ENCODE measurements at places on chromosomes 4 and X.
A peak's percentile ranks its signal among the peaks of the same experiment; 100 is the strongest.

DNA sequence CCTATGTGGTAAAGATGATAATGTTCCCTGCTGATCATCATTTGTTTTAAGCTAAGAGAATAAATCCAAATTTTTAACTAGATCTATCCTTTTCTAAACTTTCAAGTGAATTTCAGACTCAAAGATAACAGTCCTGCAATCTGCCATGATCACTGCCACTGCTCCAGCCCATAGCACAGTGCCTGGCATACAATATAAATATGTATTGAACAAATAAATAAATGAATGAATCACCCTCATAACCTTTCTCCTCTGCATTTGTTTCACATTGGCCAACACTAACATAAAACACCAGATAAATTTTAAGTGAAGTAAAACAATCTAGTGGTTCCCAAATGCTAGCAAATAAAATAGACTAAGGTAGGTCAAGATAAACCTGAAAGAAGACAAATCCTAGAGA, 439.0 kb downstream of the GPM6A start:
- DNase-seq = no peak

- no peak for DNase-seq
Observed at GRCh38 chr4:74471264-74471663, 26.3 kb downstream of the AREG start.

DNA sequence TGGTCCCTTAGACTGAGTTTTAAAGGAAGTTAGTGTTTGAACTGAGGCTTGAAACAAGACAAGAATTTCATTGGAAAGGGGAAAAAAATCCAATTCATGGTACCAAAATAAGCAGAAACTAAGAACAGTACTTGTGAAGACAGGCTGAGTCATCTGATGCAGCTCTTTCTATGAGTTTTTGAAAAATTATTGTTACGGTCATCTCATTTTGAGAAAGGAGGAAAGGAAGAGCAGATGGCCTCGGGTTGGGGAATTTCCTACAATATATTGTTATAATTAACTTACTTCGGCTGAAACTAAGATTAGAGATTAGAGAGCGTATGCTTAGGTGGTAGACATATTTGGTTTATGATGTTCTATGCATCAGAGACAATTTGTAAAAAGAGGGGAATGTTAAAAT, 2164.8 kb upstream of the AGA start:
- DNase-seq = no peak

DNA sequence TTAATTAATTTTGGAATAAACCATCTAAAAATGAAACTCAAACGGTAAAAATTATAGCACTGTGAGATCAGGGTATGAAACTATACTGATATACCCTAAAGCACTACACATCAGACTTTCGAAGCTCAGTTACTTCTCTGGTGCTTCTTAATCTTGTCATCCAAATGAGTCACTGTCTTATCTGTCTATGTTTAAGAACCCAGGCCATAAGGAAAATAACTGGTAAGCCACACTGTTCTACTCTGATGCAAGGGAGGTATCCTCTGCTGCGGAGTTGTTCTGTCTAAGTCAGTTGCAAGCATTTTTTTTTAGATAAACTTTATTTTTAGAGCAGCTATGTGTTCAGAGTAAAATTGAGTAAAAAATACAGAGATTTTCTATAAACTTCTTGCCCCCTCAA, 830.8 kb upstream of the POU3F4 start:
- DNase-seq = no peak

DNA sequence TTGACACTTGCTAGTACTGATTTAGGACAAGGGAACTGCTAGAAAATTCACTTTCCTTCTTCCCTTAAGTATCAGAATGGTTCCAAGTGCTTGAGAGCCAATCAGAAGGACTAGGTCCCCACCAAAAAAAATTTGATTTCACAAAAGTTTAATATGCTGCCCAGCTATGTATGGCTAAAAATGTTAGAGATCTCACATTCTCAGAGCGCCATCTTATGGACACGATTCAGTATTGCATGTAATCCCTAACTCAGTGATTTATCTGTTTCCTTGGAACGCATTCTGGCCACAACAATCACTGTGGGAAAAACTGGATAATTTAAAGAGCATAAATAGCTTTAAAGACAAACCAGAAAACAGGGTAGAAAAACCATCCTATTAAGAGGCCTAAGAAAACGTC, 255.1 kb upstream of the GPC4 start:
- peak; percentile 11 for DNase-seq

DNA sequence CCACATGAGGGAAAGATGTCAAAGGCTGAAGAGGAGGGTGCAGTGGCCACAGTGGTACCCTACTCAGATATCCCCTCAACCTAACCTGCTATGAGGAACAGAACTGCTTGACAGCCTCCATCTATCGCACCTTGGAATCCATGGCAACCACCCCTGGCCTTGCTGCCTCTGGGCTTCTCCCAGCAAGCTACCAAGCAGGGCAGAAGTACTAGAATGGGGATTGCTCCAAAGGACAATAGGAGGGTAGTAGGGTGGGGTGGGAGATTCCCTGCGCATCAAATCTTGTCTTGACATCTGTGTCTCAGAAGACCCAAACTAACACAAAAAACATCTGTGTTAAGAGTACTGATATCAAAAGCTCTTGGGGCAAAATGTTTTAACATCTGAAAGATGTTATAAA, 118.2 kb downstream of the FBXW7 start:
- no peak for DNase-seq

- no peak for DNase-seq
Observed at GRCh38 chrX:153179131-153179530, at the start of gene MAGEA1. Gene MAGEA1, plus strand, starts transcription at chrX:153179284. Its CDS starts 3,106 bp downstream, at chrX:153182390.

- DNase-seq = no peak
Observed at GRCh38 chr4:122758033-122758432, 25.5 kb downstream of the BBS12 start.

GRCh38 chr4:21415728-21416127, 532.8 kb downstream of the KCNIP4 start:
- DNase-seq = no peak

GRCh38 chrX:30220661-30221060, 5.3 kb downstream of the MAGEB2 start:
- no peak for DNase-seq

- DNase-seq = peak; percentile 42
Observed at GRCh38 chrX:48071064-48071985, at the start of gene ZNF630. Gene ZNF630, minus strand, starts transcription at chrX:48071640. Its CDS starts 4,754 bp downstream, at chrX:48066886.

DNA sequence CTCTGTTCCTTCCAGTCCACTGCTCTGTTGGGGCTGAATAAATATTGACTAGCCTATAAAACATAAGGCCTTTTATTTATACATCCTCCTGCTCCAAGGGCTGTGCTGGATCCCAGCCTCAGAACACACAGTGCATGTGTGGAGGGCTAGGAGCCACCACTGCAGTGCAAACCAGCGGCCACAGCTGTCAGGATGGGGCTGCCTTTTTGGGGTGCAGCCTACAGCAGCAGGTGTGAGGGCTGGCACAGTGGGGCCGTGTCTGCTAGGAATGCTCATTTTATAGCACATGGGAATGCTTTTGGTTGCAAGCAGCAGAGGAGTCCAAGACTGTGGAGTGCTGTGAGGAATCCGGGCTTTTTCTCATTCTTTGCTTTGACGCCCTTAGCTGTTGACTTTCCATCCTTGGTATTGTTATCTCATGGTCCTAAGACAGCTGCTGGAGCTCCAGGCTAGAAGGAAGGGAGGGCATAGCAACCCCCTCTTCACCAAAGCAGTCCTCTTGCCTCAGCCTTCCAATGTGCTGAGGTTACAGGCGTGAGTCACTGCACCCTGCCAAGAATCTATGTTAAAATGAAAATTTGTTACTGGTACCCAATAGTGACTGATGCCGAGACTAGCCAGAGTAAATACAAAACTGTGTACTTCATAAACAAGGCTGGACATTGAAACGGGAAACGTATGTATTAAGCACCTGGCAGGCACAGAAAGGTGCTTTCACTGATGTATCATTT, 334.3 kb upstream of the GATB start:
- no peak for DNase-seq

GRCh38 chr4:40621229-40621591, 8.5 kb downstream of the RBM47 start:
- DNase-seq = no peak

- DNase-seq = no peak
Observed at GRCh38 chrX:121635141-121635540, 587.7 kb downstream of the GLUD2 start.

GRCh38 chr4:111268769-111269414, 646.0 kb upstream of the PITX2 start:
- no peak for DNase-seq

GRCh38 chrX:116281106-116281505, 110.6 kb downstream of the AGTR2 start:
- DNase-seq = no peak

DNA sequence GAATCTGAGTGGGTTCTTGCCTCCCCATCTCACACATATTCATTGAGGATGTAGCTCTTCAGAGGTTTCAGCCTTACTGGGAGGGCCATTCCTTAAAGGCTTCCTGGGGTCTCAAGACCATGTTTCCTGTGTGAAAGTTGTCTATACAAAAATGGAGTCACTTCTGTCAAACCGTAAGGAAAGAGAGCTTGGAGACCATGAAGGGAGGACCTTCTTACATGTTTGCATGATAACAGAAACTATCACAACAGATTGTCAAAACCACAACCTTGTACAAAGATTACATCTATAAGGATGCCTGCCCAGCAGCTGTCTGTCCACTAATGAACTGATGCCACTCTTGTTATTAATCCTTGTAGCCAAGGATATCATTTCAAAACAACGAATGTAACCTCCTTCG, 139.3 kb downstream of the PDE5A start:
- no peak for DNase-seq

- no peak for DNase-seq
Observed at GRCh38 chr4:1215141-1216075, 33.5 kb downstream of the CTBP1 start.

DNA sequence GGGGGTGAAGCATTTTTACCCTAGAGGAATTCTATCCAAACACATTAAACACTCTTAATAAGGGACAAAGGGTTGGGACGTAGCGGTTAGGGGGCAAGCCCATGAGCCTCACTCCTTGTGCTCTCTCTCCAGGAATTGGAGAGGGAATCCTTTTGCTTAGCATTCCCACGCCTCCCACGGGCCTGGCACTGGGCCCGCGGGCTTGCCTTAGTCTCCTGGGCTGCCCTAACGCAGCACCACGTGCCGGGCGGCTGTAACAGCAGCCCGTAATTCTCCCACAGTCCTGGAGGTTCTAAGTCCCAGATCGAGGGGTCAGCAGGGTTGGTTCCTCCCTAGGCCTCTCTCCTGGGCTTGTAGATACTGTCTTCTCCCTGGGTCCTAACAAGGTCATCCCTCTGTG, 67.5 kb downstream of the TBL1X start:
- DNase-seq = no peak

- DNase-seq = no peak
Observed at GRCh38 chr4:85515701-85516100, 40.8 kb downstream of the ARHGAP24 start.

GRCh38 chr4:187615972-187616371, 379.6 kb upstream of the ZFP42 start:
- DNase-seq = no peak

- DNase-seq = no peak
Observed at GRCh38 chr4:8117278-8117682, 41.3 kb downstream of the ABLIM2 start.

GRCh38 chr4:95186666-95187065, 362.1 kb downstream of the UNC5C start:
- no peak for DNase-seq

DNA sequence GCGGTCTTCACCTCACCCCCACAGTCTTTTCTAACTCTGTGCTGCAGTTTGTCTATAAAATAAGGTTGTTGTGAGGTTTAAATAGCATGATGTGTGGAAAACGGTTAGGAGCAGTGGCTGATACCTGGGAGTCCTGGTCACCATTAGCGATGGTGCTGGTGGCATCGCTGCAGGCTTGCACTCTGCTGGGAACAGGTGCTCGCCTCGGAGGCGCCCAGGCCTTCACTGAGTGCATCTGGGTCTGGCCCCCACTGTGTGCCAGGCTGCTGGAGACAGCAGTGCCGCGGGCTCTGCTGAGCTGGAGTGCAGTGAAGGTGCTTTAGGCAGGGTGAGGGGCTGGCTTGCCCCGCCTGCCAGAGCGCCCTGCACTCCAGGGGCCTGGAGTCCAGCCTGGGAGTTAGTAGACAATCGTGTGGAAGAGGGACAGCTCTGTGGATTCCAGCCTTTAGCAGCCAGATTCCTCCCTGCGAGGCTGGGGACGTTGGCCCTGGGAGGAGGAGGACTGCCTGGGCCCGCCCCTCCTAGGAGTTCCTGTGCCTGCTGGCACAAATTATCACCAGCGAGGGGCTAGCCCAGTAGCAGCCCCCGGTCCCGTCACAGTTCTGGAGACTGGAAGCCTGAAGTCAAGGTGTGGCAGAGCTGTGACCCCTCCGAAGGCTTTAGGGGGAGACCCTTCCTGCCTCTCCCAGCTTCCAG, 7.3 kb downstream of the RGS12 start:
- no peak for DNase-seq

GRCh38 chr4:6250235-6250983, 19.2 kb upstream of the WFS1 start:
- DNase-seq = peak; percentile 60

GRCh38 chr4:86543560-86544309, 50.4 kb upstream of the PTPN13 start:
- DNase-seq = no peak

DNA sequence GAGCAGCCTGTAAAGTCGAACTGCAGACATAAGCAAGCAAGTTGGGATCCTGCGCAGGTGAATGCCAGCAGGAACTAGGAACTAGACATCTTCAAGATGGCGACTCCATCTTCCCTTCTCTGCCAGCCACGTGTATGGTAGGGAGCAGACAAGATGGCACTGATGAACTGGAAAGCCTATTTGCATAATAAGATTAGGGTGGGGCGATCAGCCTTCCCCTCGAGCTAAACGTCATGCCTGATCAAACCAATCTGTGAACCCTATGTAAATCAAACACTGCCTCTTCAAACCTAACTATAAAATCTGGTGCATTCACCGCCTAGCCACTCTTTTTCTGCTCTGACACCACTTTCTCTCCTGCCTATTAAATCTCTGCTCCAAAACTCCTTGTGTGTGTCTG, 28.1 kb upstream of the LGI2 start:
- no peak for DNase-seq

DNA sequence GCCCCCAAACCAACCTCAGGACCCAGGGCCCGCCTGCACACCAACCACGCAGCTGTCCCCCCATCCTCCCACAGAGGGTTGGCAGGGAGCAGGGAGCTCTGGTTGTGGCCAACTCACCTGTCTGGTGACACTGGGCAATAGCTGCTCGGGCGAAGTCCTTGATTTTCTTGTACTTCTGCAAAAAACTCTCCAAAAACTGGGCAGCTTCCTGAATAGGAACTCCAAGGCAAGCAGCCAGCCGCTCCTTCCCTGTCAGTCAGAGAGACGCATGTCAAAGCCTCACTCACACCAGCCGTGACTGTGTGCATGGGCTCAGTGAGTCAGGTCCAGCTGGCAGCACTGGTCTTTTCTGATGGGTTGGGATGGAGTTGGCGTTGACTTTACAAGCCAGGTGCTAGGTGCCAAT, 26.4 kb downstream of the NAT8L start:
- no peak for DNase-seq

DNA sequence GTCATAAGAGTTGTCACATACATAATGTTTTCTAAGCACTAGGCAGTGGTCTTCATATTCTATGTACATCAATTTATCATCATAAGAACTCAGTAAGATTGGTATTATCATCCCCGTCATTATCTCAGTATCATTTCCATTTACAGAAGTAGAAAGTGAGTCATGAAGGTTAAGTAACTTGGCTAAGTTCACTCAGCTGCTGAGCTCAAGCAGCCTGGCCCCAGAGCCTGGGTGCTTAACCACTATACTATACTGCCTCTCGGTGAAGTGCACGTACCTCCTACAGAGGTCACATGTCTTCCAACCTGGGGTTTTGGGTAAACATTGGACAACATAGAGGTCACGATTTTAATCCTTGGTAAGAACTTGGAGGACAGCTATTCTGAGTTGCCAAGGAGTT, 161.5 kb upstream of the GATB start:
- DNase-seq = no peak

GRCh38 chr4:168679397-168679796, 182.5 kb downstream of the PALLD start:
- no peak for DNase-seq

All from endothelial cell (in vitro differentiated cells).